Mucosa of descending colon (tissue), 3 donors: ENCODE measurements at places on chromosomes 16 and 17. TPM values are rescaled to one million over a fixed set of nuclear protein-coding genes. Genes with fewer than 3 reads are reported as not detected.

DNA sequence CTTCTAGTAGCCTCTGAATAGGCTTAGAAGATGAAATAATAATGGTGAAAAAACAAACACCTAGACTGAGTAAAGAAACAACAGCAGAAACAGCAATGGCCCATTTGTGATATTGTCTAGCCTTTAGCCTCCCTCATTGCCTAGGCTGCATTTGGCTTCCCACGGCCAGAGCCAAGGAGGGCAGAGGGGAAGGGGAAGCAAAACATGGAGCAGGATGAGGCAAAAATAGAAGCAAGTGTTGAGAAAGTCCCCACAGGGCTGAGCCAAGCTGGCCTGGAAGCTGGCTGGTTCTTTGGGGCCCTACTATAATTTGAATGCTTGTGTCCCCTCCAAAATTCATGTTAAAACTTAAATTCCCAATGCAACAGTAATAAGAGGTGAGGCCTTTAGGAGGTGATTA lies 60.2 kb upstream of the KSR1 start:
- DNase-seq = no peak

- no peak for DNase-seq
Measured at GRCh38 chr16:81810894-81811538, 31.9 kb downstream of the PLCG2 start.

DNA sequence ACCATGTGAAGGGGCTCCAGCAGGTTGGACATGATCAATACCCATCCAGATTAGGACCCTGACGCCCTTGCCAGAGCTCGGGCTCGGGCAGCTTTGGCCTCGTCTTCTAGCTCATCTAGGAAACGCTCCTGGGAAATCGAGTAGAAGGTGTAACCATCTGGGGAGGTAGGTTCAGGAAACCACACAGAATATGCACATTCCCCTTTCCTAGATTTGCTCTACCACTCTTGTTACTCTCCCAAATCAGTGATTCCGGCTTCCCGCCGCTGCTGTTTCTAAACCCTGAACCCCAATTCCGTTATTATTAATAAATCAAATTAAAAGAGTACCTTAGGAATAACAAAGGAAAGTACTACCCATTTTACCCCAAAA lies 507 bp downstream of the COA3 start:
- no peak for DNase-seq

Gene CIBAR2
- not detected for total RNA-seq

DNA sequence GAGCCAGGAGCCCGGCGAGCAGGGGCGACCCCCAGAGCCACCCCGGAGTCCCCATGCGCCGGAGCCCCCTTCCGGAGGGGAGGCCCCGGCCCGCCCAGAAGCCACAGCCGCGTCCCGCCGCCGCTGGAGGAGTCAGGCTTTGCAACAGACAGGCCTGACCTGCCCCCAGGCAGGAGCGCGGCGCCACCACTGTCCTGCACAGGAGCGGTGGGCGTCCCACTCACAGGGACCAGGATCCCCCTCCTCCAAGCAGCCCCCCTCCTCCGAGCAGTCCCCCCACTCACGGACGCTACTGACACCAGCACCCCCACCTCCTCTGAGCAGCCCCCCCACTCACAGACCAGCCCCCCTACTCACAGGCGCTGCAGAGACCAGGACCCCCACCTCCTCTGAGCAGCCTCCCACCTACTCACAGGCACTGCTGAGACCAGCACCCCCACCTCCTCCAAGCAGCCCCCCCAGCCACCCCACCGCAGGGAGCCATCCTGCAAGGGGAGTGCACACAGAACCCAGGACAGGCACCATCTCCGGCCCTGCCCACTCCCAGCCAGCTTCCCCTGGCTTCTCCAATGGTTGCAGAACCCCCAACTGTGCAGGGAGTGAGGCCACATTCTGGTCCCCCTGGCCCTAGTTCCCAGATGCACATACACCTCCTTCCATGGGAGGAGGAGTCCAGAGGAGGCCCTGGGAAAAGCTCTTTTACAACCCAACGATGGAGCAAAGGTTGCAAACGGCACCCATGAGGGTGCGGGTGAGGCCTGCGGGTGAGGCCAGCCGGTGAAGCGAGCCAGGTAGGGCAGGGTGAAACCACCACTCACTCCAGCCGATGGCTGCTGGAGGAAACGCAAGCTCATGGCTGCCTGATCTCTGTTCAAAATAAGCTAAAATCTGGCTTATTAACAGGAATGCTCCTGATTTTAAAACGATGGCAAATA lies 69.9 kb downstream of the ABR start:
- peak; percentile 90 for DNase-seq

DNA sequence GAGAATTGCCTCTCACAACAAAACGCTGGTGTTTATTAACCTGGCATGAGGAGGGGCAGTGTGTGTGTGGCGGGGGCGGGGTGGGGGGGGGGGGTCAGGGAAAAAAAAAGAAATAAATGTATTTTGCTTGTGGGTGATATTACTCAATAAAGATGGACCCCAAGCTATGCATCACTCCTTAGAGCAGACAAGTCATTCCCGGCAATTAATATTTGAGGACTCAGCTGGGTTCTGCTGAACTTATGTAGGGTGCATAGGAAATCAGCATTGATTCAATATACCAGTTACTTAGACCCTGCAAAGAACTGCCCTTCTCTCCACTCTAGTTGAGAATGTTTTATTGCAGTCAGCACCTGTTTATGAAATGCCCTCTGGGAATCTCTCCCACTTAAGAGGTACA lies 206.2 kb upstream of the MAF start:
- no peak for DNase-seq

GRCh38 chr17:31935512-31935911 lies 1.3 kb upstream of the SUZ12 start:
- DNase-seq = no peak

DNA sequence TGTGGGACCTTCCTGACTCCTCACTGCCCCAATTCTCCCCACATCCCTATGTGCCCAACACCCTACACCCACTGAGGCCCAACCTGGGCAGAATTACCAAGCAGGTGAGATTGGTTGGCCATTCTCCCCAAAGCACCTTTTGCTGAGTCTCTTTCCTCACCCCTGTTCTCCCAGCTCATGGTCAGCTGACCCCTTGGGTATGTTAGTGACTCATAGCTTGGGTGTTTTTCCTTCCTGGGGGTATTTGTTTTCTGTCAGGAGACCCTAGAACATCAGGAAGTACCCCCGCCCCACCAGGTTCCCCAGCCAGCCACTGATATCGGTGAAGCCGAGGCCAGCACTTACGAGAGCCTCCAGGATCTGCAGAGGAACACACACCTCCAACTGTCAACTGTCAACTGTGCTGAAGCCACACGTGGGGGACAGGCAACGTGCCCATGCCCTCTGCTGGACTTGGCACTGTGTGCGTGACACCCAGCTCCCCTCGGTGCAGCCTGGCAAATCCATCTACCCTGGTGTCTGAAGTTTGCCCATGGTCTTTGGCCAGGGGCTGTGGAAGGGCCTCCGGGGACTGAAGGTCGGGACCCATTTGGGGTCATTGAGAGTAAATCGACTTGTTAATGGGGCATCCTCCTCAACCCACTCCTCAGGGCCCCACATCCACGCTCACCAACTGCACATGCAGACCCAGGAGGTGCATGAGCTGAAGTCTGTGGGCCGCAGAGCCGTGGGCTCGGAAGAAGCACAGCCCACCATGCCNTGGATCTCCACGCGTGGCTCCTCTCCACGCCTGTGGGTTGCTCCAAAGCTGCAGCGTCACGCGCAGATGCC lies 53.1 kb downstream of the METRNL start:
- DNase-seq = no peak

Gene SLC5A2
- 0.47 TPM for total RNA-seq

DNA sequence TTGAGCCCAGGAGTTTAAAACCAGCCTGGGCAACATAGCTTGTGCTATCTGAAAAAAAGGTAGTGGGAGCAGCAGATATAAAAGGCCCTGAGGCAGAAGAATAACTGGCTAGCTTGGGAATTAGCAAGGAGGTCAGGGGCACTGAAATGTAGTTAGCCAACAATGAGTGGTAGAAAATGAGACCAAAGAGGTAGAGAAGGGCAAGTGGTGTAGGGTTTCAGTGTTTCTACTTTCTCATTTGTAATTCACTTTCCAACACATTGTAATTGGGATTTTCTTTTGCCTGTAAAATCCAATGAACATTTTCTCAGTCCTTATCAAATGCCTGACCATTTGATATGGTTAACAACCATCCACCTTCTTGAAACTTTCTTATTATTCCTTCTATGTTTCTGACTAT lies 95.1 kb upstream of the CORO6 start:
- no peak for DNase-seq

GRCh38 chr17:31562376-31562840 lies 170.9 kb downstream of the RAB11FIP4 start:
- DNase-seq = no peak

- DNase-seq = peak; percentile 85
Measured at GRCh38 chr17:82216301-82217119, 3.9 kb upstream of the CCDC57 start.
